ENCODE measurements at places on chromosomes 12 and 14.

DNA sequence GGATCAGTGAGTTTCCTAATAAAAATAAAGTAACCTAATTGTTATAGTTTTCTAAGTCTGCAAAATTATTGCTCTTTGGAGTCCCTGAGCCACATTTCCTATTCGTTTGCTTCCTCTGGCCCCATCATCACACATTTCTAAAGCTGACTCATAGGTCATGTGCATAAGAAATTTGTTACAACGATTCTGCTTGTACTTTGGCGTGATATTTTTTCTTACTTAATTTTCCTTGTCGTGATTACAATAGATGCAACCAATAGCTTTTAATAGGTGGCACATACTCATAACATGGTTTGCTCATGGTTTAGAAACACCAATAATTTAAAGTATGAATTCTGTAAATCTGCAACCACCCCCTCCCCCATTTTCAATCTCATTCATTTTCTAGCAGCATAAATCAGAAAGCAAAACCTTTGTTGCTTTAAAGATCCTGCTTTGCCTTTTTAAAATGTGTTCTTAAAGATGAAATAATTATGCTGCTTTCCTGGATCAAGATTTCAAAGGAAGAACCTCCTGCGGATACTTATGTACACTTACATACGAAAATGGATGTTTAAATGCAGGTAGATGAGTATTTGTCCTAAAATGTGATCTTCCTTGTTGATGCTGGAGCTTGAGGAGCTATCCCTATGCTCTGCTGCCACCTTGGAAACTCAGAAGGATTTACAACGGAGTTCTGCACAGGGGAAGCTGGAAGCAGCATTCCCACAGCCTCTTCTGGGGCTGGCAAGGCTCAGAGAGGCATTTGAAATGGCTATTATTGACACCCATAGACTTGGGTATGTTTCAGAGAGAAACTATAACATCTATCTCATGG is 1.7 kb upstream of the FLRT2 start:
- DNase-seq: peak; percentile 78

GRCh38 chr14:29233188-29233587 is 466.6 kb downstream of the FOXG1 start:
- DNase-seq: no peak

- DNase-seq: peak; percentile 84
Observed at GRCh38 chr14:58639842-58640484, 2.2 kb downstream of the DACT1 start.

GRCh38 chr14:92922883-92923743 is at the start of gene CHGA:
TSS of gene CHGA (plus strand) at chr14:92923150. CDS start at chr14:92923360, 210 bp downstream.
- DNase-seq: no peak

- no peak for DNase-seq
Observed at GRCh38 chr14:24634158-24634557, at the start of gene GZMB. TSS of gene GZMB (minus strand) at chr14:24634190. CDS start at chr14:24634160, 30 bp downstream.

DNA sequence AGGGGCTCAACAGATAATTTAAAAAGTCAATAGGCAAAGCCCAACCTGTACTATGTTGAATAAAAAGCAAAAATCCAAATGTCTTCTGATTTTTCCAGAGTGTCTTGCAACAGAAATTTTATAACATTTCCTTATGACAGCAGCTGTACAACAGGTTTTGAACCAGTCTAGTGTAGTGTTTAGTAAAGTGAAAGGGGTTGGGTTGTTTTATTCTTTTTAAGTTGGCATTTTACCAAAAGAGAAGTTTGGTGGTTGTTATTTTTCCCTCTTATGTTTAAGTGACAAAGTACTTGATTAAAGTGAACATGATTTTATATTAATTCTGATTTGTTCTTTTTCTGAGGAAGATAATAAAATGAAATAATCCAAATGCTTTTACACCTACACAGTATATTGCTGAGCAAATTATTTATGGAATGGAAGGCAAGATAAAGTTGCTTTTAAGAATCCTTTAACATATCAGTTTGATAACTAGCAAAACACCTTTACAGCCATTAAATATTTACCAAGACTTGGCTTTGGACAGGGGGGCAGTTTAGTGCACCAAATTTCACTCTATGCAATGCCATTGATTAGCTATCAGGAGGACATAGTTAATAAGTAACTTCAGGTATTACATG is 128.9 kb downstream of the FOXA1 start:
- DNase-seq: no peak

GRCh38 chr12:2364631-2365051 is 311.9 kb downstream of the CACNA1C start:
- no peak for DNase-seq

GRCh38 chr14:92549859-92550230 is 36.3 kb downstream of the RIN3 start:
- peak; percentile 45 for DNase-seq

- peak; percentile 86 for DNase-seq
Observed at GRCh38 chr14:76958980-76959710, 69.4 kb downstream of the IRF2BPL start.

- DNase-seq: no peak
Observed at GRCh38 chr12:96136725-96137378, 57.3 kb upstream of the ELK3 start.

DNA sequence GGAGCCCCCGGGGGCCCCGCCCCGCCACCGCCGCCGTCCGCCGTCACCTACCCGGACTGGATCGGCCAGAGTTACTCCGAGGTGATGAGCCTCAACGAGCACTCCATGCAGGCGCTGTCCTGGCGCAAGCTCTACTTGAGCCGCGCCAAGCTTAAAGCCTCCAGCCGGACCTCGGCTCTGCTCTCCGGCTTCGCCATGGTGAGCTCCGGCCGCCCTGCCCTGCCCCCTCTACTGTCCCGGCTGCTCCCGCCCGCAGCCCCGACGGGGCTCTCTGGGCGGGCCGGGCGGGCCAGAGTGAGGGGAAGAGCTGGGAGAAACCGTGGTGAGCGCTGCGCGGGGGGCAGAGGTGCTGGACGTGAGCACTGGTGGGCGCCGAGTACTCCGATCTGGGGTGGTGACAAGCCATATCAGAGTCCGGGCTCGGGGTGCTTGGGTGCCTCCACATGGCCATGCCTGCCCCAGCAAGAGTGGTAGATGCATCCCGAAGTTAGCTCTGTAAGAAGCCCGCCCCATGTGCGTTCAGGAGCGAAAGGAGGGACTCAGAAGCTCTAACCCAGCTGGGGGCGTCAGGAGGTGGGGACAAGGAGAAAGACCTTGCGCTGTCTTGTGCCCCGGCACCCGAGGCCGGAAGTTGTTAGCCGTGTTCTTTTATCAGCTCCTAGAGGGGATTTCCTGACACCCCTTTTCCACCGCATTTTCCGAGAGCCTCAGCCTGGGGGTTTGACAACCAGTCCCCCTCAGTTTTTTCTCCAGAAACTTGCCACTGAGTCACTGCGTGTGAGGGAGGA is 717 bp downstream of the ORAI1 start:
- DNase-seq: peak; percentile 62

GRCh38 chr12:123485756-123486155 is 27.8 kb downstream of the SNRNP35 start:
- no peak for DNase-seq

DNA sequence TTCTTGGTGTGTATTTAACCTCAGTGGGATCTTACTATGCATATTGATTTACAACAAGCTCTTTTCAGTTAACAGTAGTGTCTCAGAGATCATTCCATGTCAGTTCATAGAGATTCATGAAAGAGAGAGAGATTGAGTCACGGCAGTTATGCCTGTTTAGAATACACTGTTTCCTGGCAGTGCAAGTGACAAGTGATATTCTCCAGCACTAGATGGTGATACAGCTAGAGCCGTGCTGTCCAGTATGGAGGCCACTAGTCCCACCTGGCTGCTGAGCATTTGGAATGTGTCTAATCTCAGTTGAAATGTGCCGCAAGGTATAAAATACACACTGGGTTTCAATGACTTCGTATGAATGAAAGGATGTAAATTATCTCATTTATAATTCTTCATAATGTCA is 184.4 kb downstream of the SUDS3 start:
- no peak for DNase-seq

DNA sequence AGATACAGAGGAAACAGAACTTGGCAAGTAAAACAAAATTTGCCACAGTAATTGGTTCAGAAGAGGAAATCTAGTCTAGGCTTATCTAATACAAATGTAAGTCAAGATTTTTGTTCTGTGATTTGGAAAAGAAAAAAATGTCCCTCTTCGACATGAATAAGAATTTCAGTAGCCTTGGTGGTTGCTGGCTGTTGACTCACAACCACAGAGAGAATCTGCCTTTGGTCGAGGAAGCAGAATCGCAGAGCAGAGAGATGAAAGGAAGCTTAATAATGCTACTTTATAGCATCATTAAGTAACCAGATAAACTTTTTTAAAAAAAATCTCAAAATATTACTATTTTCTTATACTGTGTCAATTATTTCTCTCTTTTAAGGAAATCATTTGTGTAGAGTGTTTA is 1096.6 kb downstream of the FLRT2 start:
- DNase-seq: peak; percentile 63

DNA sequence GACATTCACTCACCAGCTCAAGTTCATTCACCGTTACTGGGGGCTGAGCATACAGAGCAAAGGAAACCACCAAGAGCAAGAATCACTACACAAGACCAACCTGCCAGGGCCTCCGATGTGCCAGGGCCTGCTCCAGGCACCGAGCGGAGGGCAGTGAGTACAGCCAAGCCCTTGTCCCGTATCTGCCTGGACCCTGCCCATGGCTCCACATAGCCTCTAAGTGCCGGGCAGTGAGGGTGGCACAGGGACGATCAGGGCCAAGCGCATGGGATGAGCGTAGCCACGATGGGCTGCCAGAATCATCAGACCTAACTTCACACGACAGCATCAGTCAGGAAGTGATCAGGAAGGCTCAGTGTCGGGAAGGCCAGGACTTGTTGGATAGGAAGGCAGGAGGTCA is 199.6 kb downstream of the BCL11B start:
- DNase-seq: no peak

GRCh38 chr12:107586256-107586970 is 99.2 kb upstream of the PWP1 start:
- no peak for DNase-seq

- DNase-seq: peak; percentile 4
Observed at GRCh38 chr12:88897723-88898122, 317.5 kb upstream of the KITLG start.

GRCh38 chr12:126908765-126909142 is 1358.2 kb upstream of the TMEM132C start:
- DNase-seq: no peak

- no peak for DNase-seq
Observed at GRCh38 chr14:85695300-85695699, 165.4 kb downstream of the FLRT2 start.

- DNase-seq: no peak
Observed at GRCh38 chr14:89228921-89229639, 188.0 kb downstream of the FOXN3 start.

- DNase-seq: no peak
Observed at GRCh38 chr12:12583510-12584178, 21.0 kb upstream of the DUSP16 start.

DNA sequence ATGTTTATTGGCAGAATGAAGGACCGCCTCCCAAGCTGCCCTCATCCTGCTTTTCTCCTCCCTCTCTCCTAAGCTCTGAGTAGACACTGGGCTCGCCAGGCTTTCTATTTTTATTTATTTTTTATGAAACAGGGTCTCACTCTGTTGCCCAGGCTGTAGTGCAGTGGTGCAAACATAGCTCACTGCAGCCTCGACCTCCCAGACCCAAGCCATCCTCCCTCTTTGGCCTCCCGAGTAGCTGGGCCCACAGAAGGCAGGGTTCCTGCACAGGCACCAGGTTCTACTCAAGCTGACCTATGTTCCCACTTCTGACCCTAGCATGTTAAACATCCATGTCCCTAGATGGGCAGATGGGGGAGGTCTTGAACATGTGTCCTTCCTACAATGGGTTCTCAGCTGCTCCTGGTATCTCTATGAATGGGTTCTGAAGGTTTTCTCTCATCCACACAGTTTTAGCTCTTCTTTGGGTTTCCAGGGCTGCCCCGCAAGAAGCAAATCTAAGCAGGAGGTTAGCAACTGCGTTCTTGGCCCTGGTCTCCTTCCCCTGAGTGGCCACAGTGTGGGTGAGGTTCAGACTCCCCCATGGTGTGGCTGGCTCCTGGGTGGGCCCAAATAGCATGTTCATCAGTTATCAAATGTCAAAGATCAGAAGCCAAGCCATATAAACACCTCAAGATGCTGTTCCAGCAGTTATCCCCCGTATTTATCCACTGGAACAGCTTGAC is 167.3 kb downstream of the ZFP36L1 start:
- DNase-seq: no peak

DNA sequence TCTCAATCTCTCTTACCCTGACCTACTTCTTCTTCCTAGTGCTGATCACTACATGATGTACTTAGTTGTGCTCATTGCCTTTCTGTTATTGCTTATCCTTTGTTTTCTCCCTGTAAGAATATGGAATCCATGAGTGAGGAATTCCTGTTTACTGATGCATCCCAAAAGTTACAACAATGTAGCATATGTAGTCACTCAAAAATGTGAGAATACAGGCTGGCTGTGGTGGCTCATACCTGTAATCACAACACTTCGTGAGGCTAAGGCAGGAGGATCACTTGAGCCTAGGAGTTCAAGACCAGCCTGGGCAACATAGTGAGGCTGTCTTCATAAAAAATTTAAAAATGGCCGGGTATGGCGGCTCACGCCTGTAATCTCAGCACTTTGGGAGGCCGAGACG is 8.0 kb upstream of the WDR20 start:
- no peak for DNase-seq

- DNase-seq: no peak
Observed at GRCh38 chr12:117362391-117362790, 965 bp upstream of the NOS1 start.

Measured in HFFc6 (cell line).